ENCODE measurements at places on chromosomes 7 and 10.

- DNase-seq: no peak
These were observed 89.8 kb upstream of the NPVF start for GRCh38 chr7:25318047-25318446.

GRCh38 chr7:70188901-70189650 lies 590.8 kb downstream of the AUTS2 start:
- no peak for DNase-seq

GRCh38 chr10:60114765-60115586 lies 208.6 kb upstream of the CCDC6 start:
- no peak for DNase-seq

- DNase-seq: no peak
These were observed 1.7 kb downstream of the STN1 start for GRCh38 chr10:103916254-103916653.

DNA sequence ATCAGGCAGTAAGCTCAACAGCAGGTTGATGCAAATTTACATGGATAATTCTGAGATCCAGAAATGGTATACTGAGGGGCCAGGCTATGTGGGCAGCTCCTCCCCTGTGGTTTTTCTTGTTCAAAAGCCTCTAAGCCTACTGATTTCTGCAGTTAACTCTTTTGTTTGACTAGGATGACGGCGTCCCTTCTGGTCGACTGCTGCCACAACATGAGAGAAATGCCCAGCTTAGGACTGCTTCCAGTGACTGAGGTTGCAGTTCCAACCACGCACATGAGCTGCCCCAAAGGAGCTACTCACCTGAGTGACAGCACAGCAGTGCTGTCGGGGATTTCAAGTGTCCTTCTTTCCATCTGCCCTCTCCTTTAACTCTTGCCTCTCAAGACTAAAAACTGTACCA lies 973.0 kb upstream of the GHITM start:
- no peak for DNase-seq

DNA sequence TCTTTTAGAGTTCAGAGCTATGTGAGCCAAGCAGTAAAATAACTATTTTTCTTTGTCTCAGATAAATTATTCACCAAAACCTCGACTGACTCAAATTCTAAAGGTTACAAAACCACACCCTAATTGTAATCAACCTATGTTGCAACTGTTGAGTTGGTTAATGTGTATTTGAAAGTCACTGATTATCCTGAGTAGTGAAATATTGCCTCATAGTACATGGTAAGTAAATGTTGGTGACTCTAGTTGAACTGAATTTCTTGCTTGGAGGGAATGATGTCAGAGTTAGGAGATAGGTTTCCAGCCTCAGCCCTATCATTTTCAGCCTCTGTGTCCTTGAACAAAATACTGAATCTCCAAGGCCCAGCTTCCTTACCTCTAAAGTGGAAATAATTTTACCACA lies 3.0 kb upstream of the CYP2C18 start:
- DNase-seq: no peak

Measured in stimulated activated CD4-positive, alpha-beta T cell treated with anti-CD3 and anti-CD28 coated beads, TNF-alpha, amount 100 ng/mL, for 1 hour (primary cell).